ENCODE measurements at places on chromosomes 5 and 9.

- ATAC-seq, result no peak
These were observed 2.2 kb downstream of the LCN6 start for GRCh38 chr9:136746155-136746490.

GRCh38 chr9:98808411-98808815, 943 bp downstream of the GALNT12 start:
- no peak for ATAC-seq

- peak; percentile 16 for ATAC-seq
These were observed 639 bp downstream of the EHMT1 start for GRCh38 chr9:137619240-137620047.

DNA sequence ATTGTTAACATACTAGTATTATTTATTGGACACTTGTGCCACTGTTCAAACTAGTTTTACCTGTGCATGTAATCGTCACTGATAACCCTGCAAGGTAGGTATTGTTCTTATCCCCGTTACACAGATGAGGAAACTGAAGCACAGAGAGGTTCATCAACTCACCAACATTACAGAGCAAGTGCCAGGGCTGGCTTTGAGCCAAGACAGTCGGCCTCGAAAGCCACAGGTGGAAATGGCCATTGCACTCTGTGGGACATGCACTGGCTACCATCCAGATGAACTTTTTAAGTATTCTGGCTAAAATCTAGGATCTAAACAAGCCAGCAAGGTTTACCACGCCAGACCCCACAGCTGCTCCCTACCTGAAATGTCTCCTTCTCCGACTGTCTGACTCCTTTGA, 57.9 kb downstream of the TEX10 start:
- ATAC-seq, result no peak

GRCh38 chr5:78624011-78624541, 24.5 kb downstream of the LHFPL2 start:
- ATAC-seq, result no peak

GRCh38 chr5:36526537-36526936, 79.9 kb upstream of the SLC1A3 start:
- ATAC-seq, result no peak

DNA sequence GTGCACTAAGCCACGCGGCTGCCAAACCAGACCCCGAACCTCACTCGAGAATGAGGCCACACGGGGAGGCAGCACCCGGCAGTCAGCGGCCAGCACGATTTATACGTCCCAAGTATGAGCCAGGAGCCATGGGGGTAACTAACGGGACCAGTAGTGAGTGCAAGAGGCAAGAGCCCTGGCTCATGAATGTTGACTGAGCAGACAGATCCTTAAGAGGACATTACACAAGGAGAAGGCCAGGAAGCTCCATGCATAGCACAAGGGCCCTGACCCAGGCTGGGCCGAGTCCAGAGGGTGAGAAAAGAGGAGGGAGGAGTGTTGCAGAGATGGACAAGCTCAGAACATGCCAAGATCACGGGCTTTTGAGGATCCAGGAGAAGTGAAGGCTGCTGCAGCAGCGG, 58.6 kb upstream of the PHYKPL start:
- no peak for ATAC-seq

- ATAC-seq, result no peak
These were observed 5.5 kb downstream of the CSNK1G3 start for GRCh38 chr5:123517476-123517875.

GRCh38 chr9:126992427-126992826, 77.8 kb downstream of the RALGPS1 start:
- no peak for ATAC-seq

- no peak for ATAC-seq
These were observed 26.0 kb downstream of the ADAMTSL1 start for GRCh38 chr9:18499980-18500379.

GRCh38 chr5:165631235-165631634, 2125.8 kb downstream of the MAT2B start:
- no peak for ATAC-seq

DNA sequence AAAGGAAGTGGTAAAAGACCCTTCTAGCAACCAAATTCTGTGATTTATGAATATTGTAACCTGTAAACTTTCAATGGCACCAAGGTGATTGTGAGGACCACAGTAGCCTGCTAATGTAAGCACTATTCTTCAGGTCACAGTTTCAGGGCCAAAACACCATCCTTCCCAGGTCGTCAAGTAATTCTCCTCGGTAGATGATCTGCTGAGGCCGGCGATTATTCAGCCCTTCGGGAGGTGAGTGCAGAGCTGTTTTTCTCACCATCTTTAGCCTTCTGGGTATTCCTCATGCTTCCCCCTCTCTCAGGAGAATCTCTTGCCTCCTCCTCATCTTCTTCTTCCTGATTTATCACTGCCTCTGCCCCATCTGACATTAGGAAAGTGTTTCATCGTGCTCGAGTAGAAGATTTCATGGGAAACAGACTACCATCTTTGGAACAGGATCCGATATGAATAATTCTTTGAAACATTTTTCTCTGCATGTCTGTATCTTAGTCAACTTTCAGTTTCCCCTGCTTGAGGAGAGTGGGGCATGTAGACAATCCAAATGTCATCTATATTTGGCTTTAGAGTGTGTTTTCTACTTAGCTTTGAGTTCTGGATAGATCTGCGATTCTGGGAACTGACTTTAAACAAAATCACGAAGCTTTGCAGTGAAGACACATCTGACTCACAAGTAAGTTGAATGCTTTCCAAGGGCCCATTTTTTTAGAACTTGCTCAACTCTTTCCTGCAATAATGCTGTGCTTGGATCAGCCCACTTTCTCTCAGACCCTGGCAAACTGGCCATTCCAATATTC, 173.9 kb downstream of the AOPEP start:
- peak; percentile 87 for ATAC-seq

DNA sequence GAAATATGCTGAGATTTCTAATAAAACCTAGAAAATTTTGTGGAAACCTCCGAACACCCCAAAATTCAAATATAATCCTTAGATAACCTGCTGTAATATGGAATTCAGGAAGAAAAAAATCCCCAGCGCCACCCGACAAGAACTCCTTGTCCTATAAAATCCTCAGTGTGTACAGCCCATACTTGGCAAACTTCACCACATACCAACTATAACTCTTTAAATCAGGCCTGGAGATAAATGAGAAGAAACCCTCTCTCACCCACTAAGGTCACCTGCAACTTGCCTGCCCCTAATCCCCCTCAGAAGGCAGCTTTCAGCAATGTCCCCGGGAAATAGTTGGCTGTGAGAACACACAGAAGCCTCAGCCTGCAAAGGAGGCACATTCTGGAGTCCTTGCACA, 90.5 kb downstream of the SH3TC2 start:
- peak; percentile 17 for ATAC-seq

DNA sequence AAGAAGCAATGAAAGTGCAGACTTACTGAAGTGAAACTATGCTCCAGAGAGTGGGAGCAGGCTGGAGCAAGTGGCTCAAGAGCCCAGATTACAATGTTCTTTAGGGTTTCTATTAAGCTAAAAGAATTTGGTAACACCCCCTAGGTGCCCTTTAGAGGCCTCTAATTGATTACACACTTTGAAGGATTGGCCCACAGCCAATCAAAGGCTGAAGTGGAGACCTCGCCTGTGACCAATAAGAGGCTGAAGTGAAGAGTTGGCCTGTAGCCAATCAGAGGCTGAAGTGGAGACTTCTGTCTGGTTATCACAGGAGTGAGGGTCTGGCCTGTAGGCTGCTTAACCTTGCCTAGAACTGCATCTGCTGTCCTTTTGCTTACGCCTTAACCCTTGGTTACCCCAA, 46.7 kb upstream of the SPATA31C2 start:
- ATAC-seq, result no peak

DNA sequence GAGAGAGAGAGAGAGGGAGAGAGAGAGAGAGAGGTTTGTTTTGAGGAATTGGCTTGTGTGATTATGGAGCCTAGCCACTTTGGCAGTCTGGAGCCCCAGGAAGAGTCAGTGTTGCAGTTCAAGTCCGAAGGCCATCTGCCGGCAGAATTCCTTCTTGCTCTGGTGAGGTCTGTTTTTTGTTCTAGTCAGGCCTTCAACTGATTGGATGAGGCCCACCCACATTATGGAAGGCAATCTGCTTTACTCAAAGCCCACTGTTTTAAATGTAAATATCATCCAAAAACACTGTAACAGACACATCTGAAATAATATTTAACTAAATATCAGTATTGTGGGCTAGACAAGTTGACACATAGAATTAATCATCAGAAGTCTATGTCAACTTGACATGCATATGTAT, 11.4 kb upstream of the GRM6 start:
- ATAC-seq, result no peak

DNA sequence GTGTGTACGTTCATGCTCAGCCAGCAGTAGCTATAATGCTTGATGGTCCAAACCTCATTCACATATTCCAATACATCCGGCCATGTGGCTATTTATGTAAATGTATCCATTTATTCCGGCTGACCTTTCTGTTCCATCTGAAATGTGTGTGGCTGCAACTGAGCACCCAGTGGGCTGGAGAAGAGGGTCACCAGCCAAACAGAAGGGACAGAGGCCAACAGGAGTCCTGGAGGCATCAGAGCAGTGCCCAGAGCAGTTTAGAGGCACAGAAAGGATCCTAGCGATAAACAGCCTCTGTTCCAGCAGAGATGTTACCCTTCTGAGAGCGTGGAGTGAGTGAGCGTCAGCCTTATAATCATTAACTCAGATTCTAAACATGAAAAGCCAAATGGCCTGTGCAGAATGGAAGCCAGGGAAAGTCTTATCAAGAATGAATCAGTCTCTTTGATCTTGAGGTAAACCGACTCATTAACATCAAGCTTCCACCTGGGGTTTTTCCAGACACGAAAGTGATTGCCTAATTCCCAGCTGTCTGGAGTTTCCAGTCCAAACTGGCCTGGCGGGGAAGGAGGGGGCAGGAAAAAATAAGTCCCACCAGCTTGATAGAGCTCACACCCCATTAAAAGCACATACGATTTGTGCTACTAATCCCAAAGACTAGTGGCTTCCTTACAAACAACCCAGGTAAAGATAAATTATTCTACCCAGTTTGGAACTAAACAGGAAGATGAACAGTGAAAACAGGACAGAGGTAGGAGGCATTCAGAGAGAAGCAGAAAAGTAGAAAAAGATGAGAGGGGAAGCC, 55.7 kb downstream of the SUSD1 start:
- ATAC-seq, result no peak

DNA sequence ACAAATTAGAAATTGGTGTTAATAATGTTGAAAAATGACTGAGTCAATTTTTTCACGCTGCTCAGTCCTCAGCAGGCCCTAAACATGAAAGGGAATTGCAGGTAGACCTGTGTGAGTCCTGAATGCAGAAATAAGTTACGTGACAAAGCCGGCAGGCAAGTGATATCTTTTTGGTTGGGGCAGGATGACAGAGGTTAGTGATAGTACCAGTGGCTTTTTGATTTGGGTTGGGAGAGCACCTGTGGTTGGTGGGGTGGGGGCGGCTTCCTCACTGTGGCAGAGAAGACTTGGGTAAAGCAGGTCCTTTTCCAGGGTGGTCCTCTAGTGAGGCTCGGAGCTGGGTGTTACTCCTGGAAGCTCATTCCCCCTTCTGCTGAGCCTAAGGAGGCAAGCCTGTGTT, 164.7 kb downstream of the TMEM167A start:
- no peak for ATAC-seq

DNA sequence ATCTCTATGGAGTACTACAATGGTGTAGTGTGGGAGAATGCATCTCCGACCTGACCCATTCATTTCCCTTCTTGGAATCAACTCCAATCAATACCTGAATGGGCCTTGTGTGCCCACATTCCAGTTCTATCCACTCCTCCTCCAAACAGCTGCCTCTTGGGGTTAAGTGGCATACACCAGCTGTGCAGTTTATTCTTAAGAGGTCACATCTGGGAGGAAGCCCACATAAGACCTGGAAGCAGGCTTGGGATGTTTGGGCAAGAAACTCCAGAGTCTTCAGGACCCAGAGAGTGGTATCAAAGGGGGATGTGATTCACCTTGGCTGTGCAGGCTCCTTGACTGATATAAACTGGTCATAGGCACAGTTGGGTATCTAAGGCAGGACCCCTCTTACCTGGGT, 46.0 kb downstream of the ACTBL2 start:
- ATAC-seq, result no peak

DNA sequence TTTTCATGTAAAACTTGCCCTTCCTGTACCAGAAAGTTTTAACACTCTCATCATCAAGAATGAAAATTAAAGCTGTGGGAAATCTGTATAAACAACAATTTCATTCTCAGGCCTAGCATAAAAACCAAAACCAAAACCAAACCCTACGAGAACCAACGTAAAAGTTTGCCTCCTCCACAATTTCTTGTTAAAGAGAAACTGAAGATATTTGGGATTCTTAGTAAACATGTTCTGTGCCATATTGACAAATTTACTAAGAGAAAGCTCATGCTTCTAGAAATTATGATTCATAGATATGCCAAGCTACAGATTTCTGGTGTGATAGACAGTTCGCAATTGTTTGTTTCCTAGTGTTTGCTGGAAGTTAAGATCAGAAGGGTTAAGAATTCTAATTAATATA, 801.0 kb upstream of the NUDT12 start:
- no peak for ATAC-seq

DNA sequence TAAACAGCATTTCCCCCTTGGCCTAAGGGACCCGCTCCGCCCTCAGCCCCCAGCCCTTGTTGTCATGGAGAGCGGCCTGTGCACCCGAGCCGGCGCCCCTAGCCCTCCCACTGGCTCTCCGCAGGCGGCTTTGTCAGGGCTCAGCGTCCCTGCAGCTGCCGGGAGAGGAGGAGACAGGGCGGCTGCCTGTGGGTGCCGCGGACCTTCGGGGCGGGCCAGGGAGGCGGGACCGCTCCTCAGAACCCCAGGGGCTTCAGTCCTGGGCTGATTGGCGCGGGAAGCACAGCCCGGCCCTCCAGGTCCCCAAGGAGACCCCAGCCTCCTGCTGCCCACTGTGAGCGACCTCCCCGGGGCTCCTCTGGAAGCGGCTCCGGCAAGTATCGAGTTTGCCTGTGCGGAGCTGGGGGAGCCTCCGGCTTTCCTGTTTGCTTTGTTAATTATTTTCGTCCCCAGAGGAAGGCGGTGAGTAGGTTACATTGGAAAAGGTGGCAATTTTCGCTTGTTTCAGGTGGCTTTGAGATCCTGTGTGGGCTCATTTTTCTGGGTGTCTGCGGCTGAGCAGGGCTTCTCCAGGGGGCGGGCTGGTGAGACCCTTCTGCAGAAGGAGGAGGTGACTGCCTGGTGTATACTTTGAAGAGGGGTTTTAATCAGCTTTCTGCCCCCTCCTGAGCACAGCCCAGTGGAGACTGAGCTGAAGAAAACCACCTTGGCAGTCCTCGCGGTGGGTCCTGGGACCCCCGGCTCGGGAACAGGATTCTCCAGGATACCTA, at the start of gene FGD3:
Gene FGD3, plus strand, starts transcription at position 256 of the 770 bp plus-strand sequence. CDS start 28,734 bp downstream, outside the sequence.
- peak; percentile 58 for ATAC-seq

DNA sequence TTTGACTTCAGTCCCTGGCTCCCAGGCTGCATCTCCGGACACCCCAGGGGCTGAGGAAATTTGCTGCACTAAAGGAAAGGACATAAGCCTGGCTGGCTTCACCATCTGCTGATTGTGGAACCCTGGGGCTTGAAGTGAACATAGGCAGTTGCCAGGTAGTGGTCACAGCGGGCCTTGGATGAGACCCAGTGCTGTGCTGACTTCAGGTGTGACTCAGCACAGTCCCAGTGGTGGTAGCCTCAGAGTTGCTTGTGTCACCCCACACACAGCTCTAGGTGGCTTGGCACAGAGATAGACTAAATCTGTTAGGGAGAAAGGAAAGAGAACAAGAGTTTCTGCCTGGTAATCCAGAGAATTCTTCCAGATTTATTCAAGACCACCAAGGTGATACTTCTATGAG, 36.1 kb upstream of the RUSC2 start:
- ATAC-seq, result no peak
